Stimulated activated CD8-positive, alpha-beta memory T cell treated with anti-CD3 and anti-CD28 coated beads, Interleukin-7, amount 100 ng/mL, for 4 hours (primary cell): ENCODE measurements at places on chromosomes 4 and X.

GRCh38 chr4:142743121-142743825, 102.8 kb downstream of the INPP4B start:
- no peak for DNase-seq

- no peak for DNase-seq
These were observed 98.3 kb downstream of the DCLK2 start for GRCh38 chr4:150176547-150176946.

DNA sequence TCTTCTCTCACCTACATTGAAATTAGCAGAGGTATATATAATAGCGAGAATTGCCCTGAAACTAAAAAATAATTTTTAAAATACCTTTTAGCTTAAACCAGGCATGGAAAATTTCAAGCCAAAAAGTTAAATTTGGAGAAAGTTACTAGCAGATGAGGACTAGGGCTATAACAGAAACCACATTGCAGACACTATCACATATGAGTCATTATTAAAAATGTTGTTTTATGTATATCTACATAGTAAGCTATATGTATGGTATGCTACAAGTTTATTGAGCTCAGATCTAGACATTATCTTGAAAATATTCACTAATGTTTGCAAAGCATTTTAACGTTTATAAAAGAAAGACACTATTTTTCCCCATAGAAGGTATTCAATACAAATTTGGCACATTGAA, 147.8 kb downstream of the PAPSS1 start:
- no peak for DNase-seq

- no peak for DNase-seq
These were observed 18.9 kb downstream of the GAK start for GRCh38 chr4:913280-913618.

GRCh38 chr4:141120036-141120593, 13.2 kb downstream of the RNF150 start:
- no peak for DNase-seq

DNA sequence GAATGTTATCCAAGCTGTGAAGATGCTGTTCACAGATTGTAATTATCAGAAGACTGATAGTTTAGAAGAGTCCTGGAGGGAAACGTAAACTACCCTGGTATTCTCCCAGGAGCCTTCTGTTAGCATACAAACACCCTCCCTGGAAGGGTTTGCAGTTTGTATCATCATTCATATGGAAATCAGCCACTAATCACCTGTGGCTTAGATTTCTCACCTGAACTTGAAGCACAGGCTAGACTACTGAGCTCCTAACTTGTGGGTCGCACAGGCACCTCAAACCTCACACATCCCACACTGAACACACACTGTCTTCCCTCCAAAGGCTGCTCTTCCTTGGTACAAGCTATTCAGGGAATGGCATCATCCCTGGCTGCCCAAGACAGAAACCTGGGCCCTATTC, 30.7 kb downstream of the SHISA3 start:
- no peak for DNase-seq

- no peak for DNase-seq
These were observed 2.0 kb downstream of the NCAPG start for GRCh38 chr4:17812801-17813200.

DNA sequence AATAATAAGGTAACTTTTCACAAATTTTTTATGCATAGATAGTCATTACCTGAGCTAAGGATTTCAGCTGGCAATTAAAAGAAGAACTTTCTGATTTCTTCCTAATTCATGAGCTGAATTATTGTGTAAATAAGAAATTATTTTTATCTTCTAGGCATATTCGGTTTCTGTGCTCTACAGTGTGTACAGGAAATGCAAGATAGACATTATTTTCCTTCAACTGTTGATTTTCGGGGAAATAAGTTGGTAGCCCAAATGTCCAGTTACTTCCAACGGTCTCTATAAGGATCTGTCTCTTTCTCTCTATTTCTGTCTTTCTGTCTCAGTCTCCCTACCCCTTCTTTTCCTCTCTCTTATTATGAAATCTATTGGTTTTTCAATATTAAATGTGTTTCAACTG, 137.3 kb upstream of the CLNK start:
- DNase-seq: no peak

- DNase-seq: no peak
These were observed 55.5 kb upstream of the SMIM10 start for GRCh38 chrX:134935276-134935675.

GRCh38 chr4:163249042-163249441, 82.4 kb upstream of the NAF1 start:
- DNase-seq: no peak

- no peak for DNase-seq
These were observed 1727.8 kb downstream of the ARAP2 start for GRCh38 chr4:34516524-34516923.

DNA sequence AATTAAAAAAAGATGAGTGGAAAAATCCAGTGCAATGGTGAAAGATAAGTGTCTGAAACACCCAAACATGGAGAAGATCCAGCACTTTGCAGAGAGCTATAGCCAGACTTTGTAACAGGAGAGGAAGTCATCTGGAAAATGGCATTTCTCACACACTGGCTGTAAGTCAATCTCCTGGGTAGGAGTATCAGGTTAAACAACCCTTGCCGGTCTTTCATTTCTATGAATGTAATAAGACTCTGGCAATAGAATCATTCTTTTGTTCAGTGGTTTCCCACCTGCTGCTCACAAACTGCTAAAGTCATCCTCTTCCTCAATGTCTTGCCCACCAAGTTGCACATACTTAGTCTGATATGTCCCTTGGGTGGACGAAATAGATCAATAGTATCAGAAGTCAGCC, 94.0 kb upstream of the ATP8A1 start:
- no peak for DNase-seq

DNA sequence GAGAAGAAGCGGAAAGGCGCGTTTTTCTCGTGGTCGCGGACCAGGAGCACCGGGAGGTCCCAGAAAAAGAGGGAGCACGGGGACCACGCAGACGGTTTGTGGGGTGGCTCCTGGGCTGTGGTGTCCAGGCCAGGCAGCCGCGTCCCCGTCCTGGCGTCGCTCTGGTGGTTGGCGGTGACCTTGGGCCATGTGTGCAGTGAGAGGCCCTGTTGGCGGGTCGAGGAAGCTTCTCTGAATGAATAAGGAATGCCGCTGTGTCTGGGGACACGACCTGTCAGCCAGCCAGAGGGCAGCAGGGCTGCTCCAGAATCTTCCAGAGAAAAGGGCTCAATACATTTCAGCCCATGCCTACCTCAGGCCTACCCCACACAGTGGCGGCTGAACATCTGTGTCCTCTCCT, 24.3 kb upstream of the HGFAC start:
- DNase-seq: no peak

GRCh38 chr4:112302320-112303274, 5.4 kb downstream of the ALPK1 start:
- no peak for DNase-seq

DNA sequence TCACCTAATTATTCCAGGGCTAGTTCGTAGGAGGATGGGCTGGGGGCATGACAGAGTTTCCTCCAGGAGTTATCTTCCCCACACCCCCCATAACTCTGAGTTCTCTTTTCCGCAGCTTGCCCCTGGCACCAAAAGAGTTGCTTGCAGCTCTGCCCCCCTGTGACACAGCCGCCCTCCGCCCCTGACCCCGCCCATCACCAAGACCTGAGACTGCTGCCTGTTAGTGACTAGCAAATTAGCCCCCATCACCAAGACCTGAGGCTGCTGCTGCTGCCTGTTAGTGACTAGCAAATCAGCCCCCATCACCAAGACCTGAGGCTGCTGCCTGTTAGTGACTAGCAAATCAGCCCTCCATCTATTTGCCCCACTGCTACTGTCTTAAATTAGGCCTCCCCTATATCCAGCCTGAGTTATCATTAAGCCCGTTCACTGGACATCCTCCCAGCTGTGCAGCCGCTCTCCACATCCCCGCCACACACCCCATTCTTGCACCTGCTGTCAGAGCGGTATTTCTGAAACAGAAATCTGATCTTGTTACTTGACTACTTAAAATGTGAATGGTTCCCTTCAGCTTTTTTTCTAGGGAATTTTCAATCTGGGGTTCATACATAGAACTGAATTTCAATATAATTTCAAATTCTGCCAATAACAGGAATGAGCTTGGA, 1.5 kb upstream of the PAPSS1 start:
- DNase-seq: peak; percentile 60

DNA sequence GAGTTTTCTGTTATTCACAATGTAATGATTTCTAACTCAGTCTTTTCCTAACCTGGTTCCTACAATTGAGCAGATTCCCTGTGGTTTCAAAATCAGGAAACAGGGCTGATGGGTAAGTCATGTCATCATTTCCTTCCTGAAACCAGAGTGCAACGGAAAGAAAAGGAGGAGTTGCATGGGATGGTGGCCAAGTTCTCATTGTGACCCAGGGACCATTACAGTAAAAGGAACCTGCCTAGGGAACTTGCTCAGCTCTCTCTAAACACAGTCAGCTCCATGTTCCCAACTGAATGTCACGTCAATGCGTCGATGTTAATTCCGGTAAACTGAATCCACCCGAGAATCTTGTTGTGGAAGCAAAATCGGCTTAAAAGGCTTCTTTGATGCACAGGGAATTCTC, 51.2 kb downstream of the LGI2 start:
- no peak for DNase-seq

GRCh38 chrX:118554511-118554910, 58.9 kb downstream of the DOCK11 start:
- no peak for DNase-seq

DNA sequence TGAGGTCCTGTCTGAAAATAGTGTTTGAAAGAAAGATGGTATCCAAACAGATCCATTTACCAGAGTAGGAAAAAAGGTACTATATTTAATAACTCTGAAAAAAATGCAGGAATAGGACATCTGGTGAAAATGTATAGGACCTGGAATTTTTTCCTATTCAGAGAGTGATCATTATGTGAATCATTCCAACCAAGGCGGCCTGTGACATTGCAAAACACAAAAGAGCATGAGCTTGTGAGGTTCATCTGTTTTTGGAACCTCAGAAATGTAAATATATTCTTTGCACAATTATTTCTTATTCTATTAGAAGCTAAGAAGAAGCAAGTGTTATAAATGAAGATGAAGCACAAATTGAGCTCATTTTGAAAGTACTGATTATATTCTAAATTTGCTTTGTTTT, 2.0 kb downstream of the C4orf51 start:
- DNase-seq: no peak

- no peak for DNase-seq
These were observed 63.6 kb downstream of the UPRT start for GRCh38 chrX:75337525-75337924.

GRCh38 chrX:40389555-40389954, 191.2 kb upstream of the ATP6AP2 start:
- DNase-seq: no peak

GRCh38 chr4:47075262-47075661, 43.9 kb downstream of the GABRB1 start:
- no peak for DNase-seq

DNA sequence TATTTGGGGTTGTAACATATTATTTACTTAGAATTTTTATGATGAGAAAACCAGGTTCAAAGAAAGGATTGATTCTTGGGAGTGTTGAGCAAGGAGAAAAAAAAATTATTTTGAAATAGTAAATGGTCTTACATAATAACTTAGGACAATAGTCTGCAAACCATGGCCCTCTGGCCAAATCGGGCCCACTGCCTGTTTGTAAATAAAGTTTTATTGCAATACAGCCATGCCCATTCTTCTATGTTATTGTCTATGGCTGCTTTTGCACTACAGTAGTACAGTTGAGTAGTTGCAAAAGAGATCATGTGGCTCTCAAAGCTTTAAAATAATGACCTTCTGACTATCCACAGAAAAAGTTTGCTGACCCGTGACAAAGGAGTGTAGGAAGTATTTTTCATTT, 63.2 kb upstream of the MCUB start:
- no peak for DNase-seq

- no peak for DNase-seq
These were observed 79.8 kb downstream of the DCLK2 start for GRCh38 chr4:150158041-150158440.

DNA sequence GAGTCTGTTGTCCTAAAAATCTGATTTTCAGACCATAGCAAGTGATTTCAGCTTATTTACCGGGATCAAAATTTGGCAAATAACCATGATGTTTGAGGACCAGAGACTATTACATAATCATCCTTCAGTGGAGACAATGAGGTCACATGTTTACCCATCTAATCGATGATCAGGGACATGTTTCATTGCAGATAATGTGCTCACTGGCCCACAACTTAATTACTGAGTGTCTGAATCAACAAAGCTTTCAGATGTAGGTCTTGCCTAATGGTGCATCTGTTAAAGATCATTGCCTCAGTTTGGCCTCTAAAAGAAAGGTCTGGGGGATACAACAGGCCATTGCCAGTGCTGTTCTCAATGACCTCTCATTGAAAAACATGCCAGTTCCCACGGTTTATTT, 42.8 kb upstream of the KLHL34 start:
- no peak for DNase-seq

DNA sequence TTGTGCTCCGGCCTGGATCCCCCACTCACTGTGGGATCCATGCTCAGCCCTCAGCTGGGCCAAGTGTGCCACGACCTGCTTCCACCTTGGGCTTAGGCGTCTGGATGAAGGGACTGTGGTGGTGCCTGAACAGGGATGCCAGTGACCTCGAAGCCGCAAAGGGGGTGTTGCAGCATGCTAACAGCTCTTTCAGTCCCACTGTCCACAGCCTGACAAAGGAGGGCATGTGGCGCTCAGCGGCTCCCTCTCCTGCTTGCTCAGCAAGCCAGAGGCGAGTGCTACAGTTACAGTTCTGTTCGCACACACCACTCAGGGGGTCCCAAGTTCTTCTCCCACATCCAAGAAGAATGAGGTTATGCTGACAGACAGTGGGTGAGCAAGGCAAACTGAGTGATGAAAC, 5.2 kb upstream of the IGBP1 start:
- no peak for DNase-seq

- DNase-seq: no peak
These were observed 31.4 kb upstream of the FHL1 start for GRCh38 chrX:136115904-136116297.

DNA sequence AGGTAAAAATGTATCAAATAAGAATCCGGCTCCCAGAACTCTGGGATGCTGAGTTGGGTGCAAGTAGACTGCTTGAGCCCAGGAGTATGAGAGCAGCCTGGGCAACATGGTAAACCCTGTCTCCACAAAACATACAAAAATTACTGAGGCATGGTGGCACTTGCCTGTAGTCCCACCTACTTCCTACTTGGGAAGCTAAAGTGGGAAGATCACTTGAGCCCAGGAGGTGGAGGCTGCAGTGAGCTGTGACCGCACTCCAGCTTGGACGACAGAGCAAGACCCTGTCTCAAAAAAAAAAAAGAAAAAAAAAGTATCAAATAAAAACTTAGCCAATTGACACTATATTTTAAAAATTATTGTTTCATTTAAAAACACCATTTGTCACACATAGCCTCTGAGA, 84.4 kb downstream of the FBXW7 start:
- no peak for DNase-seq
